ENCODE measurements at places on chromosomes 7 and 10.

- DNase-seq, result no peak
Observed at GRCh38 chr7:47380325-47381133, 201.4 kb downstream of the TNS3 start.

- no peak for DNase-seq
Observed at GRCh38 chr7:158887594-158887993, 31.2 kb downstream of the DYNC2I1 start.

- peak; percentile 66 for DNase-seq
Observed at GRCh38 chr10:75352650-75353049, 48.9 kb downstream of the ZNF503 start.

DNA sequence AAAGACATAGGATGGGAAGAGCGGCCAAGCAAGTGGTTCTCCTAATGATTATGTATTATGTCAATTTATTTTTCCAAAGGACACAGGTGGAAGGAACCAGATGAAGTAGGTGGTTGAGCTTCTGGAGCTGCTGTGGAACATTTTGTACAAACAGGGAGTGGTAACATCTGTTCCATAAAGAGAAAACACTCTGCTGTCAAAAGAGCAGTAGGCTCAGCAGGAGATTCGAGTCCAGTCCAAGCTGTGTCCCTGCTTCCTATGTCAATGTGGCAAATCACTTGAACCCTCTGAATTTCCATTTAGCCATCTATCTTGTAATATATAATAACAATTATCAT lies 448.0 kb upstream of the ANKRD30A start:
- DNase-seq, result no peak

DNA sequence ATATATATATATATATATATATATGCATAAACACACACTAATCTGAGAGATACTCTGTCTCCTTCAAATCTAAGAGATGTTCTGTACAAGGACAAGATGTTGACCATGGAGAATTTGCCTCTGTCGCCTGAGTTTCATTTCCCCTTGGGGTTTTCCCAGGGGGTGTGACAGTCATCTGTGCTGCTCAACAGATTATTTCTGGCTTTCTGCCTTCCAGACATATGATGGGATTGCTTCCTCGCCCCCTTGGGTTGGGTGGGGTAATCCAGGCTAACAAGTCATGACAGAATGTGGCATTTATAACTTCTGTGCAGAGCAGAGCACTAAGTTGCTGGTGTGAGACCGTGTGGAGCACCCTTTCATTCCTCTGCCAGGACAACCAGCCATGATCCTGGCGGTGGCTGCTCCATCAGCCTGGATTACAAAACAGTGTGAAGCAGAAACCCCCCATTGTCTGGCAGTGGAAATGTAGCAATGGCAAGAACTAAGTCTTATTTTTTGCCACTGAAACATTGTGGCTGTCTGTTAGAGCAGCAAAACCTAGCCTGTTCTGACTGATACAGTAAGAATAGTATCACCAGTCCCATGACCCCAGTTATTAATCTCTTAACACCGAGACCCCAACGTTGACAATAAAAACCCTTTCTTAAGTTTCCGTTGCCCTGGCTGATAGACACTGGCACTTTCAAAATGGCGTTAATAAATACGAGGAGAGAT lies 13.7 kb upstream of the USP6NL start:
- DNase-seq, result no peak

GRCh38 chr10:78924319-78925003 lies 144.3 kb upstream of the ZMIZ1 start:
- DNase-seq, result no peak

DNA sequence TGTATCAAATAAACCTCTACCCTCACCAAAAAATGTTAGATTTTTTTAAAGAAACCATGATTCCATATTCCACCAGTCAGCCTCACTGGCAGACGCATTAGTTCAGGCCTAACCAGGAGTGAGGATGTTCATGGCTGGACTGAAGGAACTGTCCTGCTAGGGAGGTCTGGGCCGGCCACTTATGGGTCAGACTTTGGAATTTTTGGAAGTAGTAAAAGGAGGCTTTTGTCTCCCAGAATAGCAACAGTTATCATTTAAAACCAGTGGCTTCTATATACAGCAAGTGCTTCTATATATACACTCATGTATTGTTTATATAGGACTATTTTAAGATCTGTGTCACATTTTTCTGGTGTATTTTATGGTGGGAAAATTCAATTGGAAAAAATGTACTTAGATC lies 120.5 kb downstream of the CNNM2 start:
- DNase-seq, result no peak

DNA sequence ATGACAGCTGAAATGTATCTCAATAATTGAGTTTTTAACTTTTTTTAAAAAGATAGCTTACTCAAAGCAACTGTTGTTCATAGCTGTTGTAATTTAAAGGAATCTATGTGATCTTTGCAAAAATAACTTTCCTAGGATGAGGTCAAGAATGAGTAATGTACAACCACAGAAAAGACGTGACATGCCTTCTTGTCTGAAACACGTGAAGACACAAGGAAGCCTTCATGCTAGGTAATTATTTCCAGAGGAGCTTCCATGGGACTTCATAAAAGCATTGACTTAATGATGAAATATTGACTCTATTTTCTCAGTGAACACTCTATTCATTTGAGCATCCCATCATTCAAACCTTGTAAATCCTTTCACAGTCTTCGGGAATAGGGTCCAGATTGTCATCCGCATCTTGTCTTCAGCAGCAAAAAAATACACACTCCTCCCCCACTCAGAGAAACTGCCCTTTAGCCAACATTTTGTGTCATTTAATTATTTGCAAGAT lies 528.0 kb downstream of the NRG3 start:
- DNase-seq, result no peak

GRCh38 chr10:71085689-71086438 lies 126.5 kb upstream of the UNC5B start:
- no peak for DNase-seq

GRCh38 chr10:80598084-80598798 lies 60.5 kb downstream of the SH2D4B start:
- DNase-seq, result no peak

DNA sequence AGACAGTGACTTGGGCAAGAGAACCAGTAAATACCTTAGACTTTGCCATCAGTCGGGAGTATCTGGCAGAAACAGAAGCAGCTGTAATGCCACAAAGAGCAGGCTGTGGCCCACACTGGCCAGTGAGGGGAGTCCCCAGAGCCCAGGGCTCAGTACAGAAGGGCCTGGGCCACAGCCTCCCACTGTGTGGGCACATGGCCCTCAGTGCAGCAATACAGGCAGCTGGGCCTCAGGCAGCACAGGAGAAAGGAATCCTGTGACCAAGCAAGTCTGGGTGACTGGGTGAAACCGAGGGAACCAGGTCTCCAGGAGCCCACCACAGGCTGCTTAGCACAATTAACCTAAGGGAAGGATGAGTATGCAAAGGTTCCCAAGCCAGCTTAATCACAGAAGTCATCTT lies 14.0 kb downstream of the WDR91 start:
- no peak for DNase-seq

DNA sequence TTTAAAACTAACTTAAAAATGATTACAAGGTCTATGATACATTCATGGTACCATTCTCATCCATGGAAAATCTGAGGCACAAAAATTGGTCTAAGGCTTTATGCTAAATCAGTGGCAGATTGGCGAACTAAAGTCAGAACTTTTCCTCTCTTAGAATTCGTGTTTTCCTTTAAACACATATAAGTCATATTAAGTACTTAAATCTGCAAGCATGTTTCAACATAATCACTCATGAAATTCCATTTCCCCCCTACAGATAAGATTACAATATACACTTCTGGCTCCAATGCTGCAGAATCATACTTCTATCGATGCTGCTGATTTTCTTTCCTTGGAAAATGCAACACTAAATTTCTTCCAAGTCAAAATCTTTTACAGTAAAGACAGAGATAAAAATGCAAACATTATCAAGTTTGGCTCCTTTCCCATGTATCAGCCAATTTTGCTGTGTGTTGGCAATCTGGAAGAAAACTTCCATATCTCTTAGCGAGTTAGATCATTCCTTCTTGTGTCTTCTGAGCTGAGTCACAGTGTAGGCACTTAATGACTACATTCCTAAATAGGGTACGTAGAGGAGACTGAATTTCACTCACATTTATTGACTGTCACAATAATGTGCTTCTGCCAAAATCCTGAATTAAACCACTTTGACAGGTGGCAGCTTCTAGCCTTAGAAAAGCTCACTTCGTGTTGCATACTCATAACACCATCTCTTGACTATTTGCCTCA lies 76.4 kb upstream of the LRRC17 start:
- DNase-seq, result no peak

DNA sequence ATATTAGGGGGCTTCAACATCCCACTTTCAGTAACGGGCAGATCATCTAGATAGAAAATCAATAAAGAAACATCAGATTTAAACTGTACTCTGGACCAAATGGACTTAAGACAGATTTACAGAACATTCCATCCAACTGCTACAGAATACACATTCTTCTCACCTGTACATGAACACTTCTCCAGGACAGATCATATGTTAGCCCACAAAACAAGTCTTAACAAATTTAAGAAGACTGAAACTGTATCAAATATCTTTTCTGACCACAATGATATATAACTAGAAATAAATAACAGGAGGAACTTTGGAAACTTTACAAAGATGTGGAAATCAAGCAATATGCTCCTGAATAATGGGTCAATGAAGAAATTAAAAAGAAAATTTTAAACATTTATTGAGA lies 86.7 kb downstream of the MICU1 start:
- no peak for DNase-seq

GRCh38 chr7:137976696-137977095 lies 25.2 kb downstream of the CREB3L2 start:
- no peak for DNase-seq

- peak; percentile 81 for DNase-seq
Observed at GRCh38 chr7:19145434-19146115, 354 bp upstream of the FERD3L start.

DNA sequence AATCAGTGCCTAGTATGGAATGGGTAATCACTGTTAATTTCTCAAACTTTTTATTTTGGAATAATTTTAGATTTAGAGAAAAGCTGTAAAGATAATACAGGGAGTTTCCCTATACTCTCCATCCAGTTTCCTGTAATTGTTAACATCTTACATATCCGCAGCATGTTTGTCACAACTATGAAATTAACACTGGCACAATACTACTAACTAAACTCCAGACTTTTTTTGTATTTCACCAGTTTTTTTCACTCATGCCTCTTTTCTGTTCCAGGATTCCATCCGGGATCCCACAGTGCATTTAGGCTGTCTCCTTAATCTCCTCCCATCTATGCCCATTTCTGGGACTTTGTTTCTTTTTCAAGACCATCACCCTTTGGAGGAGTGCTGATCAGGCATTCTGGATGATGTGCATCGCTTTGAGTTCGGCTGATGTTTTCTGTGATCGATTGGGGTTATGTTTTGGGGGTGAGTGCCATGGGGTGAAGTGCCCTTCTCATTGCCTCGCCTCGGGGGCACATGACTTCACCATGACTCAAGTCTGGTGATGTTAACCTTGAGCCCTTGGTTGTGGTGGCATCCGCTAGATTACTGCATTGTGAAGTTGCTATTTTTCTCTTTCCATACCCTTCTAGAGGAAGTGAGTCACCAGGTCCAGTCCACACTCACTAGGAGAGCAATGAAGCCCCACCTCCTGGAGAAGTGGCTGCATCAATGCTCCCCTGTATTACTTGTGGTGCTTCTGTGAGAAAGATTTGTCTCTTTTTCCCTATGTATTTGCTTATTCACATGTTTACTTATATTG lies 43.9 kb upstream of the GRB10 start:
- peak; percentile 76 for DNase-seq

GRCh38 chr7:107069457-107069856 lies 25.0 kb downstream of the PRKAR2B start:
- DNase-seq, result no peak

DNA sequence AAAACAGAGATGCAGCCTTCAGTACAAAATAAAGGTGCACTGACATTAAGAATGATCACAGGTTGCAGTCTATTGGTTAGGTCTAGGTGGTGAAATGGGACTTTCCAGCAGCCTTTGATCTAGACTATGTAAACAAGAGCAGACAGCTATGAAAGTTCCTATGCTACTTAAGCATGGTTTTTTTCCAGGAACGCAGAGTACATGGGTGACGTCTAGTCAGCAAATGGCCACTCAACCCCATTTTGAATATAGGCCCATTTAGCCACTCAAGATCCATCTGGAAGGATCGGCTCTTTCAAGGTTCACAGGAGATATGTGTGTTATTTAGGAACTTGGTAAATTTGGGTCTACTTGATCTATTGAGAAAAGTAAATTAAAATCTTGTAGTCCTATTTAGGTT lies 1424.6 kb upstream of the LRRTM3 start:
- peak; percentile 96 for DNase-seq

DNA sequence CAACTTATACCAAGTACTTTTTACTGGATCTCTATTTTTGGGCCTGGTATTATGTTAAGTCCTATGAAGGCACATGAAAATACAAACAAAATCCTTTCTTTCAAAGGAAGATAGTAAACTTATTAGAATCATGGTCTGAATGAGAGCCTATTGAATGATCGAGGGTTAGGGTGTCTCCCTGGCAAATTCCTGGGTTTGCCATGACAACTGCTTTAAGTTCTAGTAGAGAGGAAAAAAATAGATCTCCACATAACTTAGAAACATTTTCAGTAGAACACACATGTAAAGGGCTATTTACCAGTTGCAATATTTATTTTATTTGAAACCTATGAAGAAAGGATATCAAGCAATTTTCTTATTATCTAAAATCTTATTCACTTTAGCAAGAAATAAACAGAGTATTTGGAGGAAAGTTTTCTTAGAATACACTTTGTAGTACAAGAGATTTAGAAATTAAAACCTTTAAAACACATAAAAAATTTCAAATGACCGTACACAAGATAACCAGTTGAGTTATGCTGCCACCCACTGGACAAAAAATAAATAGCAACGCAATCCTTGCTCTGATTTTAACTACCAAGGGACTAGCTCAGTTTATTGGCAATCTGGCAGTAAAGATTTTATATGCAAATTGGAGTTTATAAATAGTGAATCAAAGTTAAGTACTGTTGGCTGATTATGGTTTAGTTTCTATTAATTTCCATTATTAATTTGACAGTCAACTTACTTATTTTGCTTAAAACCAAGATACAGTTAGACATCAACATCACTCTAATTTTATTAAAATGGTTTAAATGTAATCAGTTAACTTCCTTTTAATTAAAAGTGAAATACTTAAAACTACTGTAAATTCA lies 33.9 kb downstream of the CACUL1 start:
- peak; percentile 68 for DNase-seq

DNA sequence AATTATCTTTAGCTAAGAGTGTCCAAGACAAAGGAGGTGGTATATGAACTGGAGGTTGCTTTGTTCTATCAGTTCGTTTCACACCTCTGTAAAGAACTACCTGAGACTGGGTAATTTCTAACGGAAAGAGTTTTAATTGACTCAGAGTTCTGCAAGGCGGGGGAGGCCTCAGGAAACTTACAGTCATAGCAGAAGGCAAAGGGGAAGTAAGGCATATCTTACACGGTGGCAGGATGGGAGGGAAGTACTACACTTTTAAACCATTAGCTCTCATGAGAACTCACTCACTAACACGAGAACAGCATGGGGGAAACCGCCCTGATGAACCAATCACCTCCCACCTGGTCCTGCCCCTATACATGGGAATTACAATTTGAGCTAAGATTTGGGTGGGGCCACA lies 1202.3 kb upstream of the LRRTM3 start:
- DNase-seq, result no peak

GRCh38 chr10:117216611-117217195 lies 19.4 kb downstream of the KCNK18 start:
- DNase-seq, result peak; percentile 82
